Neural cell (in vitro differentiated cells): ENCODE measurements at places on chromosomes 16 and 17. TPM values are rescaled to one million over a fixed set of nuclear protein-coding genes. Genes with fewer than 3 reads are reported as not detected.

Gene CYGB
- 9.6 and 12.9 TPM in 2 replicates for polyA plus RNA-seq

Gene UMOD
- not detected in 2 replicates for polyA plus RNA-seq

Gene CHST6
- 0.02 TPM in 1 of 2 replicates, not detected in the other for polyA plus RNA-seq

Gene WFDC1
- polyA plus RNA-seq = not detected in 2 replicates

Gene CCL7
- polyA plus RNA-seq = not detected in 2 replicates

Gene EVPLL
- not detected in 2 replicates for polyA plus RNA-seq

Gene ADAM11
- polyA plus RNA-seq = 19.3 and 25.8 TPM in 2 replicates

Gene TBC1D26
- 4.1 and 7.5 TPM in 2 replicates for polyA plus RNA-seq

Gene TOX3
- 2.3 and 2.8 TPM in 2 replicates for polyA plus RNA-seq

Gene TMEM95
- not detected in 2 replicates for polyA plus RNA-seq

Gene RTN4RL1
- 6.6 and 8.1 TPM in 2 replicates for polyA plus RNA-seq

Gene PLEKHG4
- polyA plus RNA-seq = 0.28 and 1.3 TPM in 2 replicates

Gene PHOSPHO1
- polyA plus RNA-seq = not detected in 2 replicates
